T-cell (primary cell): ENCODE measurements at places on chromosomes 4 and X. TPM values are rescaled to one million over a fixed set of nuclear protein-coding genes. Genes with fewer than 3 reads are reported as not detected.

Gene CT45A1
- not detected for total RNA-seq

Gene SUPT20HL2
- not detected for total RNA-seq

Gene CSAG3
- total RNA-seq = not detected

Gene PPP2R2C
- 0.20 TPM for total RNA-seq

Gene CRLF2
- total RNA-seq = 0.82 TPM

Gene SSX1
- total RNA-seq = not detected

Gene RIBC1
- 2.3 TPM for total RNA-seq

Gene ZNF157
- total RNA-seq = 1.1 TPM

Gene REST
- total RNA-seq = 57.0 TPM

Gene AIFM1
- 24.3 TPM for total RNA-seq

Gene GPR143
- not detected for total RNA-seq

Gene FOXR2
- total RNA-seq = not detected

Gene CLCN3
- 31.1 TPM for total RNA-seq

Gene SHROOM3
- total RNA-seq = not detected

Gene PCDH19
- total RNA-seq = not detected

Gene XG
- total RNA-seq = not detected

Gene CCDC120
- total RNA-seq = 9.1 TPM

Gene KCND1
- total RNA-seq = 2.8 TPM

Gene LGI2
- 0.03 TPM for total RNA-seq

Gene PARM1
- total RNA-seq = 0.38 TPM

Gene CXCL9
- not detected for total RNA-seq

Gene PSMD10
- total RNA-seq = 14.0 TPM

Gene XAGE2
- not detected for total RNA-seq

Gene HSFX3
- total RNA-seq = not detected

Gene LDB2
- total RNA-seq = not detected

Gene LINC00632
- total RNA-seq = 1.7 TPM

Gene F8A3
- not detected for total RNA-seq

Gene SSX4
- total RNA-seq = not detected

Gene TGIF2LX
- not detected for total RNA-seq

Gene GPM6B
- not detected for total RNA-seq

Gene BLTP1
- 65.3 TPM for total RNA-seq

Gene GNRHR
- total RNA-seq = not detected

Gene ETDB
- not detected for total RNA-seq

Gene MAGEA10
- not detected for total RNA-seq

Gene TKTL1
- 3.3 TPM for total RNA-seq

Gene NXF2B
- not detected for total RNA-seq
